Bronchial epithelial cell (primary cell): ENCODE measurements at places on chromosomes 5 and 9. TPM values are rescaled to one million over a fixed set of nuclear protein-coding genes. Genes with fewer than 3 reads are reported as not detected.

- DNase-seq: no peak
Measured at GRCh38 chr9:112670991-112671625, 46.8 kb downstream of the INIP start.

GRCh38 chr5:14581891-14582796 lies 552 bp downstream of the OTULINL start:
- DNase-seq: peak; percentile 21

GRCh38 chr5:94968507-94969095 lies 316.3 kb downstream of the MCTP1 start:
- peak; percentile 74 for DNase-seq

Gene ENHO
- 0.13 TPM in 1 of 2 replicates, not detected in the other for total RNA-seq

Gene PRR16
- total RNA-seq: 0.53 TPM in 1 of 2 replicates, not detected in the other

Gene CLK4
- 17.4 and 25.5 TPM in 2 replicates for total RNA-seq

Gene PCDHGA7
- total RNA-seq: under 0.01 and 0.51 TPM in 2 replicates

DNA sequence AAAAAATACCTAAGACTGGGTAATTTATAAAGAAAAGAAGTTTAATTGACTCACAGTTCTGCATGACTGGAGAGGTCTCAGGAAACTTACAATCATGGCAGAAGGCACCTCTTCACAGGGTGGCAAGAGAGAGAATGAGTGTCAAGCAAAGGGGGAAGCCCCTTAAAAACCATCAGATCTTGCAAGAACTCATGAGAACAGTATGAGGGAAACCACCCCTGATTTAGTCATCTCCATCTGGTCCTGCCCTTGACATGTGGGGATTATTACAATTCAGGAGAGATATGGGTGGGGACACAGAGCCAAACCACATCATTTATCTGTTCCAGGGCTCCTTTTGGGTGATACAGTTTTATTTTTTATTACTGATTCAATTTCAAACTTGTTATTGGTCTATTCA lies 23.2 kb upstream of the ADAMTS16 start:
- no peak for DNase-seq

- no peak for DNase-seq
Measured at GRCh38 chr5:2238732-2239131, 356.0 kb upstream of the IRX4 start.

Gene CCL21
- total RNA-seq: not detected in 2 replicates
